Right ventricle myocardium superior (tissue), 1 donor: ENCODE measurements at places on chromosomes 1 and 21.

- peak; percentile 75 for DNase-seq
Observed at GRCh38 chr1:3012456-3013291, 8.6 kb upstream of the ACTRT2 start.

- no peak for DNase-seq
Observed at GRCh38 chr1:184890539-184890973, 83.8 kb downstream of the NIBAN1 start.

GRCh38 chr1:80047791-80048190 is 1041.3 kb upstream of the ADGRL4 start:
- DNase-seq = no peak

- DNase-seq = no peak
Observed at GRCh38 chr1:103525114-103525606, 339 bp upstream of the RNPC3 start.

GRCh38 chr1:64922336-64922735 is 44.0 kb downstream of the JAK1 start:
- no peak for DNase-seq

DNA sequence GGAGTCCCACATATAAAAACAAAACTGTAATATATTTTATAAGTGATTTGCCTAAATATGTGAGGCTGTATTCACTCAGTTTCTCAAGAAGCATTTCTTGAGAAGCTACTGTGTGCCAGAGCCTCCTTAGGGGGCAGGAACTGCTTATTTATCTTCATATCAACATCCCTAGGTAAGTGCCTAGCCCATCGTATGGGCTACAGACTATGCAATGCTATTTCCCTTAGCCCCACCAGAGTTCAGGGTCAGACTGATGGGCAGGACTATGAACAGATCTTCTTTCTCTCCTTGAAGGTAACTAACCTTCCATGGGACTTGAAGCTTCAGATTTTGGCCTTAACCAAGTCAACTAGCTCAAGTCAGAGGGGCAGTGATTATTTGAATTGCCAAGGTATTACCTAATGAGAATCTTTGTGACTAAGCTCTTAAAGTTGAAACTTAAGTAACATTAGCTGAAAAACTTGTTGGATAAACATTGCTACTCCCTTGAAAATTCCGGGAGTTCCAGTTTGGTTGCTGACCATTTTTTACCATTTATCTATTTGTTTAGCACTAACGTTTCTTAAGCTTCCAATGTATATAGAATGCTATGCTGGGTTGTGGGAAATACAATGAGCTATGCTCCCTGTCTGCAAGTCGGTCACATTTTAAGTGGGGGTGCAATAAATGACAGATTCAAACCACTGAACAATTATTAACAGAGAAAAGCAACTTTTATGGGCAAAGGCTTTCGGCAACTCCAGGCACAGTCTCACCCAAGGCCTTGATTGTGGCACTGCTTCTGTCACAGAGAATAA is 85.2 kb downstream of the GPR88 start:
- DNase-seq = no peak

DNA sequence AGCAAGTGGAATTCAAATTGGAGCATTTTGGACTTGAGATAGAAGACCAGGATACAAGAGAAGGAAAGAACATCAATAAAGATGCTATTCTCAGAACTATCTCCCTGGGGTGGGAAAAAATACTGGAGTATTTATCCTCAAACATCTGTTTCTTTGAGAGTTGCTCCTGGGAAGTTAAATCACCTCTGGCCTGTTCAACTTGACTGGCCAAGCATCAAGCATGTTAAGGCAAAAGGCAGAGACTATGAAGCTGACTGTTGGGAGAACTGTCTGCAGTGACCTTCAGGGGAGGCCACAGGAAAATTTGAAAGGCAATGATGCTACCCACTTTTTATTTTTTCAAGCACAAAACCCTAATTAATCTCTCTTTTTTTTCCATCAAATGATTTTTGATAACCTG is 239.0 kb downstream of the NTNG1 start:
- no peak for DNase-seq

- DNase-seq = peak; percentile 44
Observed at GRCh38 chr1:74343216-74343615, 108.0 kb downstream of the TNNI3K start.

DNA sequence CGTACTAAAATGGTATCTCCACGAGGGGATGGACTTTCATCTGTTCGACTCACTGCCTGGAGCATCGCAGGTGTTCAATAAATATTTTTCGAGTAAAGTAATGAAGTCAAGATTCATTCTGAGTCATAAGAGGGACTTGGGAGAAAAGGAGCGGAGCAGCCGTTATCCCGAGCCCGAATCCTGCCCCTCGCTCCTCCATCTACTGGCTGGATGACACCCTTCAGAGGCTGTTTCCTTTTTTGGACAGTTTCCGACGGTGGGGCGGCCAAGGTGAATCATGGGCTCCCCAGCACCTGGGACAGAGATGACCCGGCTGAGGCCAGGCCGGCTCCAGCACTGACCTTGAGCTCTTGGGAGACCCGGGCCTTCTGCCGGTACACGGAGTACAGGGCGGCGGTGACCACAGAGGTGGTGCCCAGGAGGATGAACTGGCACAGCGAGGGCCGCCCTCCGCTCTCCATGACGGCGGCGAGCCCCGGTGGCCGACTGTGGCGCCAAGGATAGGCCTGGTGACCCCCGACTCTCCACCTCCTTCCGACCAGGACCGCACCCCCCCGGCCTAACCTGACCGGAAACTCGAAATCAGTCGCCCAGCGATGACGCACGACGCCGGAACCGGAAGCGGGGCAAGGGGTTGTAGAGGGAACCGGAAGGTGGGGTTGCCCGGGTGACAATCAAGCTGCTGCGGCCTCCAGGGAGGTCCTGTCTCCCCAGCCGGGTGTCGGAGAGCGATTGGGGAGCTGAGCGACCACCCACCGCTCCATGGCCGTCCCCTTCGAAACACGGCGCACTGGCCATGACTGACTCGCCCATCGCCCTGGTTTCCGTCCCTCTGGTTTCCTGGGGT is at the start of gene MUL1:
Gene MUL1 (minus strand): TSS at position 588 of the 847 bp plus-strand sequence. CDS start 127 bp downstream, at position 461.
- DNase-seq = peak; percentile 97

- no peak for DNase-seq
Observed at GRCh38 chr1:61887076-61887867, 145.0 kb downstream of the PATJ start.

GRCh38 chr1:109404838-109405237 is 7.1 kb upstream of the SORT1 start:
- no peak for DNase-seq

- no peak for DNase-seq
Observed at GRCh38 chr1:245825128-245825901, 670.5 kb downstream of the KIF26B start.

DNA sequence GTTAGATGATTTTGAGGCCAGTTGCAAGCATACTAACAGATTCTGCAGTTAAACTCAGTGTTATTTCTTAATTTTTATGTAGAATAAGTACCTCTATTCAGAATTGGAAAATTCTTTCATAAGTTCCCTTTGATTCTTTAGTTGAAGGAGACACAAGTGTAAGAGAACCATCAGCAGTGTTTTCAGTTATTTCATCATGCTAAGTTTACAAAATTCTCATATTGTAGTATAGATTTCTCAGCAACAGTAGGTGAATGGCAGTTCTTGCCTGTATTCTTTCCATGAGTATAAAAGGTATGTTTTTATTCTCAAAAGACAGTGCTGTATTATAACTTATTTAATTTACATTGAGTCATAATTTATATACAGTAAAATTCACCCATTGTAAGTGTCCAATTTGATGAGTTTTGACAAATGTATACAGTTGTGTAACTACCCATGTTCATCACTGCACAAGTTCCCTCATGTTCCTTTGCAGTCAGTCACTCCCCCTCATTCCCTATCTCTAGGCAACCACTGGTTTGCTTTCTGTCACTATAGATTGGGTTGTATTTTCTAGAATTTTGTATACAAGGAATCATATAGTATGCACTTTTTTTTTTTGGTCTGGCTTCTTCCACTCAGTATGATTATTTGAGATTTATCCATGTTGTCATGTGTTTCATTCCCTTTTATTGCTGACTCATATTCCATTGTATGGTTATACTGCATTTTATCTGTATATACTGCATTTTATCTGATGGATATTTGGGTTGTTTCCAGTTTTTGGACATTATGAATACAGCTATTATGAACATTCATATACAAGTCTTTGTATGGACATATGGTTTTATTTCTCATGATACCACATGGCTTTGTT is 3.9 kb downstream of the RPS6KC1 start:
- DNase-seq = no peak
